ENCODE measurements at places on chromosomes 4 and X.

DNA sequence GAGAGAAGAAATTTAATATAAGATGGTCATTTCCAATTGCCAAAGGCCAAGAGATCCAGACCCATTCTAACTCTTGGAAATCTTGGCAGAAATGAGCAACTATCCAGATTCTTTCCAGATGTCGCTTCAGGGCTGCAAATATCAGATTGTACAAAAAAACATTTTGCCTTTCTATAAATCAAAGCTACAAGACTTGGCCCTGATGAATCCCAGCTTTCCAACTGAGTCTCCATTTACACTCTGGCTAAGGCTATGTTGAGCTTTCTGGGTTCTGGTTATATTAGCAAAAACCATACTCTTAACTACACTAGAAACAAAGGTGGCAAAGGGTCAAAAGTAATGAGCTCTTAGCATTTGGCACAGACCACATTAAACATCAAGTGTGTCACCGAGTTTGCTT lies 345.8 kb downstream of the OPHN1 start:
- no peak for DNase-seq

DNA sequence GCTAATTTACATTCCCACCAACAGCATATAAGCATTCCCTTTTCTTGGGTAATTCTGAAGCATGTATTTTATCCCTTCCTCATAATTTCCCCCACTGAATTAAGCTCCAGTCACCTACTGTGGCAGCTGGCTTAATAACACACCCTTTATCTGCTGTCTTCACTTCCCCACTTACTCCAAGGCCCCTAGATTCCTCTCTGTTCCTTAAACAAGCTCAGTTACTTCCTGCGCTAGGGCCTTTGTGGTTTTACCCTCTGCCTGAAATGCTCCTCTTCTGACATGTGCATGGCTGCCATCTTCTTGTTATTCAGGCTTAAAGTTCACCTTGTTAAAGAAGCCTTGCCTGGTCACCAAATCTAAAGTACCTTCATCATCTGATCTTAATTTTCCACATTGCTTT lies 47.2 kb upstream of the RPS6KA3 start:
- no peak for DNase-seq

DNA sequence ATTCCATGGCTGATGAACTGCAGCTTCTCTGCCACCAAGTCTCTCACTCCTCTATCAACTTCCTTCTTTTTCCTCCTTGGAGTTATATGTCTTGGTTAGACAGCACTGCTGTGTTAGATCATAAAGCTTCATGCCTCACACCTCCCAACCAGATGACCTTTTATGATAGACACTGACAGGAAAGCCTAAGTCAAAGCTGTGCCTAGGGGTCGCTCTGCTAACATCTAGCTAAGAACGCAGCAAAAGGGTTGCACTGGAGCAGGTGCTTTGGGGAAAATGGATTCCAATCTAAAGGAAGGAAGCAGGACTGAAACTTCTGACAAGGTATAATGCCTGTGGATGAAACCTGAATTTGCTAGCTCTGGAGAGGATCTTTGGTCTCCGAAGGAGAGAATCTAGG lies 509.7 kb downstream of the SMARCA1 start:
- DNase-seq = no peak

- no peak for DNase-seq
Observed at GRCh38 chr4:112589206-112589605, 47.5 kb downstream of the ZGRF1 start.

DNA sequence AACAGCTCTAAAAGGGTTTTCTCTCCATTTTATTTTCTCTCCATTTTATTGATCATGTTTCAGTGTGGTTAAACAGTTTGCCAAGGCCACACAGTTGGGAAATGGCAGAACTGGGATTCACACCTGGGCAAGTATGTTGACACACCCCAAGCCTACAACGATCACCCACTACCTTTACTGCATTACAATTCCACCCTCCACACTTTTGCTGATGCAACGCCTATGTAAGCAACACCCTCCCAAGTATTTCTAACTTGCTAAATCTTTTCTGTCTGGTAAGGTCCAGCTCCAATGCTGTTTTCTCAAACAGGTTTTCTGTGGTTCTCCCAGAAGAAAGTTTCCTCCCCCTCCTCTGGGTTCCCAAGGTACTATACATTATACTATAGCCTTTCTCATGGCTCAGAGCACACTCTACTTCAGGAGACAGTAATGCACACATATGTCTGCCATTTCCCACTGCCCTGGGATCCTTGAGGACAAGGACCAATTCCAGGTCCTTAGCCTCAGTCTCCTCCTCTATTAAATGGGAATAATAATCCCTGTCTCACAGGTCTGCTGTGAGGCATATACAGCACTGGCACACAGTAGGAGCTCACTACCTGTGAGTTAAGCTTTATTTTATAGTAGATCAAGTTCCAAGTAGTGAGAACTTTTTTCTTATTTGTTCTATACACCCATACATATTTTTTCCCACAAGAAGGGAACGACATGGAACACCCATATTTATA lies 27.9 kb downstream of the IQSEC2 start:
- DNase-seq = no peak

GRCh38 chr4:143482840-143483239 lies 30.7 kb upstream of the SMARCA5 start:
- DNase-seq = no peak

DNA sequence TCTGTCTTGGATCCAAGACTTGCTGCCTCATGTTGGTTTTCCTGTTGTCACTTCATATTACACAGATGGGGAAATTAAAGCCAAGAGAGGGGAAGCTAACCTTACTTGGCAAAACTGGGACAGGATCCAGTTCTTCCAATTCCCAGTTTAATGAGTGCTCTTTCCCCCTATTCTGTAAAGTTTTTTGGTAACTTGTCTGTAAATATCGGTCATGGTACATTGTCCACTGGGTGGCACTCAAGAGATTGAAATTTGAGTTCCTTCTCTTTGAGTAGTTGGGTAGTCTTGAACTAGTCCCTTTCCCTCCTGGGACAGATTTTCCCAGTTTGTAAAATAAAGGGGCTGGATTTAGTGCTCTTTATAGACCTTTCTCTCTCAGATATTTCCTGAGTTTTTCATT lies 12.4 kb upstream of the EOLA2 start:
- no peak for DNase-seq

DNA sequence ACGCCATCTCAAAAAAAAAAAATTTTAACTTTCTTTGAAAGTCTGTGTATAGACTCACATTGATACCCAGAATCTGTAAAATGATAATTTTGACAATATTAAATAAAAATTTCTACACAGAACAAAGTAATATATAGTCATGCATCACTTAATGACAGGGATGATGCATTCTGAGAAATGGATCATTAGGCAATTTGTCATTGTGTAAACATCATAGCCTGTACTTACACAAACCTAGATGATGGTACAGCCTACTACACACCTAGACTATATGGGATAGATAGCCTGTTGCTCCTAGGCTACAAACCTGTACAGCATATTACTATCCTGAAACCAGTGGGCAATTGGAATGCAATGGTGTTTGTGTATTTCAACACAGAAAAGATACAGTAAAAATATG lies 107.7 kb downstream of the BLTP1 start:
- DNase-seq = no peak

DNA sequence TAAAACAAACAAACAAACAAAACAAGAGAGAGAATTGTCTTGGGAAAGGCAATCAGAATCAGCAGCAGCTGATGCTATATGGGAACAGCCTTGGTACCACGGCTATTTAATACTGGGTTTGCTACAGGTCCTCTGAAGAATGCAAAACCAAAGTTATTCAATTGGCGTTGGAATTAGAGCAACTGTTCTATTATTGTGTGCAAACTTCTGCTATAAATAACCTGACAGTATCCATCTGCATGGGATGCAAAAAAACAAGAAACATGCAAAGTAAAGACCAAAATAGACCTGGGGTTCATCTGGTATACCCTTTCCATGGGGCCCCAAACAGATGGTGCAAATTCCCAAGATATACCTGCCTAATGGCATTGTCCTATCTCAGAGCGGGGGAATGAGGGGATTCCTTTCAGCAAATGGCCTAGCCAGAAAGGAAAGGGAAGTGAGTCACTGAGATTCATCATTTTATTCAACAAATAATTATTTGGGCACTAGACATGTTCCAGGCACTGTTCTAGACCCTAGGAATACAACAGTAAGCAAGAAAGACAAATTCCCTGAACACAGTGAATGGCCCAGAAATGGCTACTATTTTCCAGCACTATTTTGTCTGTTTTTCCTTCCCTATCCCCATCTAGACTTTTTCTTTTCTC lies 268.9 kb downstream of the FBXW7 start:
- no peak for DNase-seq

Measured in activated T-helper 1 cell treated with anti-CD3 and anti-CD28 coated beads, Interleukin-2, amount 50 U/mL, for 16 hours (primary cell).